ENCODE measurements at places on chromosomes 7 and 10.

DNA sequence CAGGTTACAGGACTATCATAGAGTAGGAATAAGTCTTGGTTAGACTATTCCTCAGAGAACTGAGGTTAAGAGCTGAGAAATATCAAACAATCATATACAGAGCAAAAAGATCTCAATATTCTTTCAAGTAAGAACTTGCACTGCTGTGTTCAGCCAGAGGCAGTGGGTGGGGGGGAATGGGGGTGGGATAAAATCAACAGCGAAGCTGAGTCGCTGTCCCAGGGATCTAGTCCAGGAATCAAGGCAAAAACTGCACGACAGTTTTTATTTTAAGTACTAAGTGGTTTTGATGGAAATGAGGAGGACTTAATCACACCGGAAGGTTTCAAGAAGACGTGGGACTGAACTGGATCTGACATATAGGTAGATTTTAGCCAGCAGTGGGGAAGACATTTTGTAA, 159.1 kb downstream of the SRPK2 start:
- DNase-seq: no peak

- no peak for DNase-seq
Measured at GRCh38 chr10:99958302-99958701, 51.4 kb downstream of the DNMBP start.

GRCh38 chr10:18164748-18165361, 24.6 kb downstream of the CACNB2 start:
- no peak for DNase-seq

- no peak for DNase-seq
Measured at GRCh38 chr7:74495112-74496086, 41.7 kb downstream of the GTF2IRD1 start.

DNA sequence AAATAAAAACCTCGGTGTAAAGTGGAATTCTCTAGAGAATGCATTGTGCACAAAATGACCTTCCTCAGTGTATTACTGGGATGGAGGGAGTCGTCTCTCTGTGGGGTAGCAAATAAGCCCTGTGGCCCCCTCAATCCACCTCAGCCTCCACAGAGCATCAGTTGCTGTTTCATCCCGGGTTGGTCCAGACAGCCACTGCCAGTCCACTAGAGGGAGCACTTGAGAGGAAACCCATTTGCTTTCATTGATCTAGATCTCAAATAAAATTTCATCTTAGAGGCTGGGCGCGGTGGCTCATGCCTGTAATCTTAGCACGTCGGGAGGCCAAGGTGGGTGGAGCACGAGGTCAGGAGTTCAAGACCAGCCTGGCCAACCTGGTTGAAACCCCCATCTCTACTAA, 1128.7 kb downstream of the CNTNAP2 start:
- DNase-seq: no peak

DNA sequence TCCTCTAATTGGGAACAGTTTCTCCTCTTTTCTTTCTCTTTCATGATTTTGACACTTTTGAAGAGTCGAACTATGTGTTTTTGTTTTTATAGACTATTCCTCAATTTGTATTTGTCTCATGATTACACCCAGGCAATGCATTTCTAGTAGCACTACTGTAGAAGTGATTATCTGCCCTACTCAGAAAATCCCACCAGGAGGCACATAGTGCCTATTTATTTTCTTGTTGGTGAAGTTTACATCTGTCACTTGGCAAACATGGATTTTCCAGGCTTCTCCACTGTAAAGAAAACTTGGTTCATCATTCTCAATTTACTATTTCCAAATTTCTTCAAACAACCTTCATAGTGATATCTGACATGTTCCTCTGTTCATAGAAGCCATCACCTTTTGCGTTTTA, 893.9 kb downstream of the CCSER2 start:
- no peak for DNase-seq

DNA sequence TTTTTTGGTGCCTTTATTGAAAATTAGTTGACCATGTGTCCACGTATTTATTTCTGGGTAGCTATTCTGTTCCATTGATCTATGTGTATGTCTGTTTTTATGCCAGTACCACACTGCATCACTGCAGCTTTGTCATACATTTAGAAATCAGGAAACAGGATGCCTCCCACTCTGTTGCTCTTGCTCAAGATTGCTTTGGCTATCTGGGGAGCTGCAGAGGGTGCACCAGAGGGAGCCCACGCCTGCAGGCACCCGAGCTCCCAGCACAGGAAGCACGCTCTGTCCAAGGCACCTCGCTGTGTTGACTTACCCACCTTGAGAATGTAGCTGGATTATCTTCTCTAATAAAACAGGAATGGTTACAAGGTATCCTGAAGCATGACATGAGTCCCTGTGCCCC, 301.7 kb downstream of the TCERG1L start:
- DNase-seq: no peak

DNA sequence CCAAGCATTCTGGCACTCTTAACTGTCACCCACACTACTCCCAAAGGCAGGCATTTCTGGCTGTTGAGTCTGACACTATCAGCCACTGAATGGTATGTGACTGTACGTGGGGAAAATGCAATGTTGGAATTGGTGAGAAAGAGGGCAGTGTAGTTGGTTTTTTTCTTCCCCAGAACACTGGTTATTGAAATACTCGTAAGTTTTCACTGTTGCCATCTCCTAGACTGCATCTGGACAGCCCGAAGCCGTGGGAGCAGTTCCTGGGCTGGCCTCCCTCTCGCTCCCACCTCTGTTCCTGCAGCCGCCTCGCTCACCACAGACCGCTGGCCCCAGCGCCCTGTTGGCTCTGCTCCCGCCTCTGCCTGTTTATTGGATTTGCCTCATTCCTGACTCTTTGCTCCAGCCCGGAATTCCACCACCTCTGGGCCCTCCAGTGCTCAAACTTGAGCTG, 5.7 kb downstream of the PLCE1 start:
- no peak for DNase-seq

- no peak for DNase-seq
Measured at GRCh38 chr7:101882595-101883564, 65.5 kb downstream of the CUX1 start.

- no peak for DNase-seq
Measured at GRCh38 chr7:117324960-117325359, 2.1 kb upstream of the WNT2 start.

DNA sequence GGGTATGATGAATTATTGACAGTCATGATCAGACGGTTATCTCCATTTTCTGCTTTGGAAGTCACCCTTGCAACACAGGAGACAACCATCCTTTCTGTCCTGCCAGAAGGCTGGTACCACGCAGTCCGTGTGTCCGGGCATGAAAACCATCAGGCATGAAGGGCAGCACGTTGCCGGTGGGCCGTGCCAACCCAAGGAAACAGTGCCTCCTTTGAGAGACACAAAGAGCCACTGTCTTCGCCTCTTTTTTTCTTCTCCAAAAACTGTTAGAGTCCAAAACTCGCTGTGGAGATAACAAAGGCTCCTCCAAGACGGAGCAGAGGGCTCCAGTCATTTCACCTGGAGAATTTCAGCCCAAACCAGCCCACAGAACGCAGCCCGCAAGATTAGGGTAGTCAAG, 60.4 kb upstream of the ARHGAP21 start:
- no peak for DNase-seq

- no peak for DNase-seq
Measured at GRCh38 chr10:46232084-46232483, 54.7 kb upstream of the ANTXRL start.

DNA sequence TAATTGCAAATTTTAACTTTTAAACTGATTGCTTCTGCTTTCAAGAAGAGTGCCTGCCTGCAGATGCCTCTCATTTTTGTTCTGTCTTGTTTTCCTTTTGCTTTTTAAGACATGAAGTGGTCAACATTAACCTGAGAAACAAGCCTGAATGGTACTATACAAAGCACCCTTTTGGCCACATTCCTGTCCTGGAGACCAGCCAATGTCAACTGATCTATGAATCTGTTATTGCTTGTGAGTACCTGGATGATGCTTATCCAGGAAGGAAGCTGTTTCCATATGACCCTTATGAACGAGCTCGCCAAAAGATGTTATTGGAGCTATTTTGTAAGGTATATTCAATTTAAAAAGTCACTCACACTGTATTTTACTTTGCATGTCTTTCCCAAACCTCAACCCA, 8.8 kb downstream of the GSTO2 start:
- no peak for DNase-seq

- no peak for DNase-seq
Measured at GRCh38 chr7:7564323-7564780, 2.3 kb upstream of the MIOS start.

DNA sequence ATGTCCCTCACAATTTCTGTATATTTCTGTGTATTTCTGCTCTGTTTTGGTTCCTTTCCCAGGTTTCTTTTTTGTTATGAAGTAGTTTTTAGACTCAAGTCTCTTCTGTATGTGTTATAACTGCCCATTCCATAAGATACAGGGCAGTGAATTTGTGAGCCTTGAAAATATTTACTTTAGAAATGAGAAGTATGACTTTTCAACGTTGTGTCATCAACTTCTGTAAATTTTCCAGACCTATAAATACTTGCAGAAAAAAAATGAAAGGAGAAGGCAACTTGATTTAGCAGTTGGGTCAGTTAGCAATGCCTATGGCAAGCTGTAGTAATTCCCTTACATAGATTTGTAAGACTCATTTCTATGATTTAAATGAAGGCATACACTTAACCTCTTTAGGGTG, 11.5 kb downstream of the EGFR start:
- DNase-seq: no peak

DNA sequence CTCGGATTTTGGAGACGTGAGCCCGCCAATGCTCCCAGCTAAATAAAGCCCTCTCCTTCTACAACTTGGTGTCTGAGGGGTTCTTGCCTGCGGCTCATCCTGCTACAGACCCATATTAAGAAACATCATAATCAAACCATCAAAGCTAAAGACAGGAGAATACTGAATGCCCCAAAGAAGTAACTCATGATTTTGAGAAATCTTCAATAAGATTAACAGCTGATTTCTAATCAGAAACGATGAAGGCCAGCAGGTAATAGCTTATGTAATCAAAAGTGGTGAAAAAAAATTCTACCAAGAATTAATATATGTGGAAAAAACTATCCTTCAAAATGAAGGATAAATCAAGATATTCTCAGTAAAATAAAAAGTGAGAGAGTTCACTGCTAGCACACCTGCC, 130.3 kb downstream of the DNAJC1 start:
- DNase-seq: no peak

DNA sequence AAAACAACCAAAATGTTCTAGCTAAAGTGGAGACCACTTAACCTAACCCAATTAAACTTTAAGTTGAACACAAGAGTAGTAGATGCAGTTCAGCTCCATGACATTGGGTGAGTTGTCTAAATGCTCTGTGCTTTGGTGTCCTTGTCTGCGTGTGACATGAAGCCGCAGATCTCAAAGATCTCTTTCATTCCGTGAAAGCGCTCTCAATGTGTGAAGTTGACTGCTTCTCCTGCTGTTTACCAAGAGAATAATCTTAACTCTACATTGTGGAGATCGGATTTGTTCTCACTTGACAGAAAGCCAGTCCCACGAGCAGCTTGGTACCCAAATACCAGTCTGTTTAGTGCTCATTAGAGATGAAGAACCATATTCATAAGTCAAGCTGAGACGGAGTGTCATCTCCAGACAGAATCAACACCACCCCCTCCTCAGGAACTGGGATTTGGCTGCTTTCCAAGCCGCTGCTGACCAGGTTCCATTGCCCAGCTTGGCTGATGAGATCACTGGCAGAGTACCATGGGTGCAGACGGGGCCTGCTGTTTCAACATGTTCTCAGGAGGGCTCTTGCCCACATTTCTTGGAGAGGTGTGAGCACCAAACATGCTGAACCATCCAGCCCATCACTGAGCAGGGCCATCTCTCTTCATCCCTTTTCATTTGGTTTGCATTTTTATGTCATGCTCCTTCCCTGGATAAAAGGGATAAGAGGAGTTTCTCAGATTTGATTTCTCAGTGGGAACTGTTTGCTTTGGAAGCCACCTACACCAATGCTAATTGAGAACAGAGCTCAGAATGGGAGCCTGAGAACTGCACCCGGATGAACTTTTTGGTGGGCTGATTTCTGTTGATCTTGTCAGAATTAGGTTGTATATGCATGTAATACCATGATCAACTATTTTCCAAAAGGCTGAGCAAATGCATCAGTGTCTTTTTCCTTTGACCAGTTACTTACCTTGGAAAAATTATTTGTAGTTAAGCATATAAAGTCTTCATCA, 95.8 kb upstream of the AGBL3 start:
- no peak for DNase-seq

GRCh38 chr10:852386-852785, 79.1 kb downstream of the LARP4B start:
- no peak for DNase-seq

GRCh38 chr10:126736142-126736541, 65.6 kb upstream of the C10orf90 start:
- DNase-seq: no peak

GRCh38 chr7:116188-116981, 76.0 kb upstream of the FAM20C start:
- DNase-seq: no peak

- DNase-seq: no peak
Measured at GRCh38 chr7:14233868-14234369, 244.5 kb upstream of the ETV1 start.

DNA sequence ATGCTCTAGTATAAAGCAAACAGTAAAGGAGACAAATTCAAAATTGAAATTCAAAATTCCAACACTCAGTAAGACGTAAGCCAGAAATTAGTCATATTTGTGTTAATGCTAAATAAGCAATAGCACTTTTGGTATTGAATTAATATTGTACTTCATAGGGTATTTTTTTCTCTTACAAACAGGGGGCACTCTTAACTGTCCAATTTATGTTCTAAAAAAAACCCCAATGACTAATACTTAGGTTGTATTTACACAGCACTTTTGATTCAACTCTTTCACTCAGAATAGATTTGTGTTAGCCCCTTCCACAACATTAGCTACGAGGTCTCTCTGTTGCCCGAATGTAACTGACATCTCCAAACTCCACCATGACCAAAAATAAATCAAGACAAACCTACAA, 284.9 kb upstream of the COBL start:
- no peak for DNase-seq

- DNase-seq: no peak
Measured at GRCh38 chr7:7265081-7266075, 83.0 kb downstream of the C1GALT1 start.

- DNase-seq: no peak
Measured at GRCh38 chr7:141573511-141573910, 22.3 kb downstream of the AGK start.

GRCh38 chr7:128835790-128836641, 5.8 kb downstream of the FLNC start:
- no peak for DNase-seq

DNA sequence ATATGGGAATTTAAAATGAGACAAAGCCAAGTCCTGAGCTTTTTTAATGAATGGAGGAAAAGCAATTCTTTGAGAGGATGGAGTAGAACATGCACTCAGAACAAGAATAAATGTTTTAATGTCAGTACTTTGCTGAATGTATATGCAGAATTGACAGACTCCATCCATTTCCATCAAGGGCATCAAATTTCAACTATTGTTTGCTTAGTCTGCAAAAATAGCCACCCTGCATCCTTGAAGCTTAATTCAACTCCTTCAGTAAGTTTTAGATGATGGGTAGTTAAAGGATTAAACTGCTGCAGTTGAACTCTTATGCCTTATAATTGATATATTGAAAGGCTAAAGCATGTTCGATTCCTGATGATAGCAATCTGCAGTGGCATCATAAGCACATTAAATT, 99.7 kb upstream of the IFRD1 start:
- no peak for DNase-seq

- DNase-seq: no peak
Measured at GRCh38 chr7:55134786-55135185, 116.0 kb downstream of the EGFR start.

GRCh38 chr7:123823898-123824753, 20.8 kb upstream of the HYAL4 start:
- no peak for DNase-seq

- no peak for DNase-seq
Measured at GRCh38 chr7:69959789-69960499, 361.7 kb downstream of the AUTS2 start.

GRCh38 chr10:1128649-1129048, 72.5 kb downstream of the WDR37 start:
- DNase-seq: no peak

All from stimulated activated CD4-positive, alpha-beta T cell treated with anti-CD3 and anti-CD28 coated beads, Interleukin-1b, Interleukin-23, amount 100 ng/mL, for 1 hour (primary cell).